Mesendoderm (in vitro differentiated cells): ENCODE measurements at places on chromosomes 11 and 22.

GRCh38 chr11:46392421-46393230 lies 1.1 kb upstream of the CHRM4 start:
- DNase-seq, result peak; percentile 90

DNA sequence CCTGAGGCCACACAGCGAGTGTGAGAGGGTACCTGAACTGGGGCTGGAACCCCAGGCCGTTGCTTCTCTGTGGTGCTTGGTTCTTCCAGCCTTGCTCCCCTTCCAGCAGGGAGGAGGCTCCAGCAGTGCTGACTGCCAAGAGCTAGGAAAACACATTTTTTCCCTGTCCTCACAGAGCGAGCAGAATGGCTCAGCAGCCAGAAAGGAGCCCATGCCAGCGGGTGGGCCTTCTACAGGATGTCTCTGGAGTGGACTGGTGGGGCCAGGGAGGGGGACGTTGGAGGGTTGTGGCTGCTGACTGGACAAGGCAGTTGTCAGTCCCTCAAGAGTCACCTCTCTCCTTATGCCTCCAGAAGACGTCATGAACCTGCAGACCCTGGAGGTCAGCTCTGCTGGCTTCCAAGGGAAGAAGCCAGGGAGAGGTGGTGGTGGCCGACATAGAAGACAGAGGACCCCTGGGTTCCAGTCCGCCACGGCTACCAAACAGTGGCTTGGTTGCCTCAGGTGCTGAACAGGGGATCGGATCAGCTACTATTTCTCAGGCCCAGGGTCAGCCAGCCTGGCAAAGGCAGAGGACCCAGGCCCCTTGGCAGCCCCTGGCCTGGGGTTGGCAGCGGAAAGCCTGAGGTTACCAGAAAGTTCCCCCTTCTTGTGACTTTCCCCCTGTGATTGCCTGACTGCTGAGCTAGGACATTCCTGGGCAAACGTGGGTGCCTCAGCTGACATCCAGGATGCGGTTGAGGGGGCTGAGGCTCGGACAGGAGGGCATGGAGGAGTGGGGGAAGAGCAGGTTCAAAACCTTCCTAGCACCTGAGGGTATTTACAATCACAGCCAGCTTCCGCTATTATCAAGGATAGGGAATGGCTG lies 3.7 kb downstream of the MAFF start:
- no peak for DNase-seq

GRCh38 chr11:1948389-1948788 lies 1.3 kb downstream of the MRPL23 start:
- no peak for DNase-seq

GRCh38 chr11:120062561-120062930 lies 75.4 kb downstream of the TRIM29 start:
- no peak for DNase-seq

GRCh38 chr11:33689501-33689900 lies 11.1 kb downstream of the C11orf91 start:
- no peak for DNase-seq

DNA sequence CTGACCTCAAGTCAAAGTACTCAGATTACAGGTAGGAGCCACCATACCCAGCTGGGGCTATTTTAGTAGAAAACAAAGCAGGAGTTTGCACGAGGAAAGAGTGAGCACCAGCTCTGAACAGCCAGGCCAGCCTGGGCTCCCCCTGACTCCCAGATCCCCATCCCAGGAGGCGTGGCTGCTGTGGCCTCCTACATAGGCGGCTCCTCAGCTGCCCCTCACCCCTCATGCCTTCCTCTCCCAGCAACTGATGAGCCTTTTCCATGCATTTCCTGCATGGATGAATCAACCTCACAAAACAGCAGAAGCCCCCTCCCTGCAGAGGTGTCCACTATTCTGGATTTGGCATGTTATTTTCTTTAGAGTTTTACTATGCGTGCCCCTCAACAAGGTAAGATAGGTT lies 10.5 kb upstream of the FLRT1 start:
- DNase-seq, result peak; percentile 81

GRCh38 chr22:20297414-20298109 lies 22.3 kb downstream of the DGCR6L start:
- no peak for DNase-seq

DNA sequence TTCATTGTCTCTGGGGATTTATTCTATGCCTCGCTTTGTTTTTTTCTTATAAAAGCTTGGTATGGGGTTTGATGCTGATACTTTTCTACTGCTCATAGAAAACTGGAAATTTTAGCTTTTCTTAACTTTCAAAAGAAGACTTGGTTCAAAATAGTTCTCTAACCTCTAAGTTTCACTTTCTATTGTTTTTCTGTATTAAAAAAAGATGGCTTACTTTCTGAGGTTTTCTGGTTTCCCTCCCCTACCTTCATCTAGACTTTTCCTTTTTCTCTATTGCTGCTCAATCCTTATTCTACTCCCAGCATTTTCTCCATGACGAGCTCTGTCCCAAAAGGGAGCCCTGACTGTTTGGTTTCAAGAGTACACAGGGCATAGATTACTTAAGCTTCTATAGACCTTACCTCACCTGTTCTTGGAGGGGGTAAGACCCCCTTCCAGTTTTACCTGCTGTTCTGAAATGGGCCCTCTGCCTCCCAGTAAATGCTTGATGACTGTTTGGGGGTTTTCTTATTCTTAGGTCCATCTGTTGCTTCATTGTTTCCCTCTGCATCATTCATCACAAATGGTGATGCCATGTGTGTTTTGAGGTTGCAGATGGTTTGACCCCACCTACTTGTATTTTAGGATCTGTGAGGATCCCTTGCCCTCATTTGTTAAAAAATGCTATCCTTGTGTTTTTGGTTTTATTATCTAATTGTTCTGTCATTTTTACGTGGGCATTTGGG lies 29.5 kb downstream of the DNHD1 start:
- no peak for DNase-seq
